ENCODE measurements at places on chromosomes 7 and 10. TPM values are rescaled to one million over a fixed set of nuclear protein-coding genes. Genes with fewer than 3 reads are reported as not detected.

The NXPH1 gene
- not detected for total RNA-seq

The PKD1L1 gene
- total RNA-seq: 0.08 TPM

The ANKMY2 gene
- total RNA-seq: 10.3 TPM

The TAS2R5 gene
- total RNA-seq: 1.3 TPM

The RADIL gene
- 0.84 TPM for total RNA-seq

The PLEKHS1 gene
- 0.15 TPM for total RNA-seq

The MICU1 gene
- 28.7 TPM for total RNA-seq

DNA sequence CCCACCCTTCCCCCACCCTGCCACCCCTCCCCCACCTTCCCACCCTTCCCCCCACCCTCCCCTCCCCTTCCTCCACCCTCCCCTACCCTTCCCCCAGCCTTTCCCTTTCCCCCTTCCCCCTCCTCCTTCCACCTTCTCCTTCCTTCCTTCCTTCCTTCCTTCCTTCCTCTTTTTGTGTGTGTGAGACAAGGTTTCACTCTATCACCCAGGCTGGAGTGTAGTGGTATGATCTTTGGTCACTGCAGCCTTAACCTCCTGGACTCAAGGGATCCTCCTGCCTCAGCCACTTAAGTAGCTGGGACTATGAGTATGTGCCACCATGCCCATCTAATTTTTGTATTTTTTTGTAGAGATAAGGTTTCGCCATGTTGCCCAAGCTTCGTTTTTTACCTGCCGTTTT is 35.2 kb downstream of the CYP17A1 start:
- DNase-seq: no peak

- DNase-seq: no peak
These were observed 117.6 kb downstream of the DIP2C start for GRCh38 chr10:571688-572451.

DNA sequence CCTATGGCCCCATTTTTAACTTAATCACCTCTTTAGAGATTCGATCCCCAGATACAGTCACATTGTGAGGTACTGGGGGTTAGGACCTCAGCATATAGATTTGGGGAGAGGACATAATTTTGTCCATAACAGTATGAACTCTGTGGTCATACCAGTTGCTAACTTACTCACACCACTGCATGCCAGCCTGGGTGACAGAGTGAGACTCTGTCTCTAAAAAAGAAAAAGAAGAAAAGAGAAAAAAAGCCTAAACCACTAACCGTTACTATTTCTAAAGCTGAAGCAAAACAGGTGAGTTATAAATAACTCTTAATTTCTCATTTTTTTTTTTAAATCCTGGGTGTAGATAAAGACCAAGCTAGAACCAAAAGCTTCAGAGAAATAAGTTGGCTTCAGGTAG is 155.1 kb upstream of the AUTS2 start:
- DNase-seq: no peak

DNA sequence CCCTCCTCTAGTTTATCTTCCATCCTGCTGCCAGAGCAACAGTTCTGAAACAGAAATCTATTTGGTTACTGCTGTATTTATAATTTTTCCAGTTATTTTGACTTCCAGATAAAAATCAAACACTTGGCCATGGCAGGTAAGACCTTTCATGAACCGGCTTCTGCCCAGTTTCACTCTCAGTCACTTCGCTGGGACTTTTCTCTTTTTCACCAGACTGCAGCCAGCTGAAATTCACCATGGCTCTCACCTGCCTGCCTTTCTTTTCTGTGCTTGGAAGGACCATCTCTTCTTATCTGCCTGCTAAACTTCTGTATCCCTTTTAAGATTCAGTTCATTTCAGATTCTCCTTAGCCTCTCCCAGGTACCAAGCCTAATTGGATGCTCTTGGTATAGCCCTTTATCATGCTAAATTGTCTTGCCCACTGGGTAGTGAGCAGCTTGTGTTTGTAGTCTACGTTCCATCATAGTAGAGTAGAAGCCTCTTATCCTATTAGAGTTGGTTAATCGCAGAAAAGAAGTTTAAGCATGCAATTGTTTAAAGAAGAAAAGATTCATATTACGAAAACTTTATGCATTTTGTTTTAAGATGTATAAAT is 71.7 kb downstream of the TAF3 start:
- no peak for DNase-seq

- no peak for DNase-seq
These were observed 70.4 kb upstream of the MDFIC start for GRCh38 chr7:114851406-114852061.

DNA sequence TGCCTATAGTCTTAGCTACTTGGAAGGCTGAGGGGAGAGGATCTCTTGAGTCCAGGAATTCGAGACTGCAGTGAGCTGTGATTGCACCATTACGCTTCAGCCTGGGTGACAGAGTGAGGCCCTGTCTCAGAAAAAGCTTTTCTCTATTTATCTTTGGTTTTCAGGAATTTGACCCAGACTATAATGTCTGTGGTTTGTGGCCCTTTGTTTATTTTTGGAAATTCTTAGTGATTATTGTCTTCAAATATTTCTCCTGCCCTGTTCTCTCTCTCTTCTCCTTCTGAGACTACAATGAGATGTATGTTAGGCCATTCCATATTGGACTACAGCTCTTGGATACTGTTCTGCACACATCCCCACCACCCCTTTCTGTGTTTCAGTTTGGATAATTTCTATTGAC is 4.7 kb downstream of the MUC12 start:
- no peak for DNase-seq

GRCh38 chr7:26135076-26135475 is 16.9 kb upstream of the NFE2L3 start:
- DNase-seq: no peak

GRCh38 chr10:99658622-99659030 is 683 bp upstream of the ENTPD7 start:
- DNase-seq: peak; percentile 34

- no peak for DNase-seq
These were observed 61.7 kb downstream of the DOCK4 start for GRCh38 chr7:112144284-112145059.

- DNase-seq: peak; percentile 62
These were observed 132.3 kb upstream of the CHST15 start for GRCh38 chr10:124225467-124226270.

- no peak for DNase-seq
These were observed 641.6 kb downstream of the AUTS2 start for GRCh38 chr7:70239918-70240317.

DNA sequence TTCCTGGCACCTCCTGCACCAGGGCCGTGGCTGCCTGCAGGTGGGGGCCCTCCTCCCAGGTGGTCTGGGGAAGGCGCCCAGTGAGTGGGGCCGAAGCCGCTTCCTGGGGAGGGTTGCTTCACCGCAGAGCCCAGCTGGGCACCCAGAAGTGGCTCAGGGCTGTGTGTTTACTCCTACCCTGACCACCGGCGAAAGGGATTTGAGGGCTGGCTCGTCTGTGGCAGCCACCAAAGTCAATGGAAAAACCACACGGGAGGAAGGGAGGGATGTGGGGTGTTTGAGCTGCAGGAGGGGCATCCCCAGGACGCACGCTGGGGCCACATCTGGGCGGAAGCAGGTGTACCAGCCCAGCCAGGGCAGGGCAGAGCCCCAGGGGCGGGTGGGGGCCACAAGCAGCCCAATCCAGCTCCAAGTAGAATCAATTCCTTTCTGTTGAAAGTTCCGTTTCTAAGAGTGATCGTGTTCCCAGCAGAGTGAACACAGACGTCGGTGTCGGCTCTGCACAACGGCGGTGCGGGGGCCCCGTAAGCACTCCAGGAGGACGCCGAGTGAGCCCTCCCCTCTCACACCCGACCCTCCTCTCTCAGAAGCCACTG is 69.9 kb downstream of the FOXL3 start:
- DNase-seq: no peak

DNA sequence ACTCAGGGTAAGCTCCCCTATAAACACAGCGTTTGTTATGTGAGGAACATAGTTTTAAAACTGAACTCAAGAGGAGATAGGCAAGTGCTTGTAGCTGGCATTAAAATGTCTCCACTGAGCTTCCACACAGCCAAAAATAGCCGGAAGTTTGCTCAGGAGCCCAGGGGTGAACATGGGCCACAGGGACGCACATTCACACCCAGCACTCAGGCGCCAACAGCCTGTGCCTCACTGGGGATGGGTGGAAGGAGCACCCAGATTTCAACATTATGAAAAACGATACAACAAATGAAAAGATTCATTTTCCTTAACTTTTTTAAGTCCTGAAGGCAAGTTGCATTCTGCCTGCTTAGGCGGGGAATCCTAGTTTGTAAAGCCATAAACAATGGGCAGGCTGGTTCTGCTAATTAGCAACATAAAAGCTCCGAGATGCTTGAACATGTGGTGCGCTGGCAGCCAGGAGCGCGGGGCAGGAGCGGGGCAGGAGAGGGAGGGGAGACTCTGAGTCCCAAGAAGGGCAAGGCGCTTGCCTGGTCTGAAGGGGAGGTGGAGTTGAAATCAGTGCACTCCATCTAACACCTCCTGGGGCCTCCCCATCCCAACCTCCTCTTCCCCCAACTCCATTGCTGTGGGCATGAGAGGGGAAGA is 235.9 kb downstream of the COBL start:
- no peak for DNase-seq

GRCh38 chr7:133491201-133491691 is 238.4 kb downstream of the EXOC4 start:
- DNase-seq: no peak

DNA sequence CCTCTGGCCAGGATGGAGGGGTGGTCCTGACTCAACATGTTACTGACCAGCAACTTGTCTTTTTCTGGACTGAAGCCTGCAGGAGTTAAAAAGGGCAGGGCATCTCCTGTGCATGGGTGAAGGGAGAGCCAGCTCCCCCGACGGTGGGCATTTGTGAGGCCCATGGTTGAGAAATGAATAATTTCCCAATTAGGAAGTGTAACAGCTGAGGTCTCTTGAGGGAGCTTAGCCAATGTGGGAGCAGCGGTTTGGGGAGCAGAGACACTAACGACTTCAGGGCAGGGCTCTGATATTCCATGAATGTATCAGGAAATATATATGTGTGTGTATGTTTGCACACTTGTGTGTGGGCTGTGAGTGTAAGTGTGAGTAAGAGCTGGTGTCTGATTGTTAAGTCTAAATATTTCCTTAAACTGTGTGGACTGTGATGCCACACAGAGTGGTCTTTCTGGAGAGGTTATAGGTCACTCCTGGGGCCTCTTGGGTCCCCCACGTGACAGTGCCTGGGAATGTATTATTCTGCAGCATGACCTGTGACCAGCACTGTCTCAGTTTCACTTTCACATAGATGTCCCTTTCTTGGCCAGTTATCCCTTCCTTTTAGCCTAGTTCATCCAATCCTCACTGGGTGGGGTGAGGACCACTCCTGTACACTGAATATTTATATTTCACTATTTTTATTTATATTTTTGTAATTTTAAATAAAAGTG is 6.0 kb downstream of the PLAU start:
- no peak for DNase-seq

DNA sequence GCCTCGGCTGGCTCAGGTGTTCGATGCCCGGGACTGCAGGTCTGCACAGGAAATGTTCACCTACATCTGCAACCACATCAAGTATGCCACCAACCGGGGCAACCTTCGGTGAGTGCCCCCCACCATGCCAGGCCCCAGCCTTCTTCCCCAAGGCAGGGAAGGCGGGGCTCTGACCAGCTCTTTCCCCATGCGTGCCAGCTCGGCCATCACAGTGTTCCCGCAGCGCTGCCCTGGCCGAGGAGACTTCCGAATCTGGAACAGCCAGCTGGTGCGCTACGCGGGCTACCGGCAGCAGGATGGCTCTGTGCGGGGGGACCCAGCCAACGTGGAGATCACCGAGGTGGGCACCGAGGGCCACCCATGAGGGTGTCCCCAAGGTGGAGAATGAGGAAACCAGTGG is 7.5 kb downstream of the NOS3 start:
- DNase-seq: no peak

Data from activated CD4-positive, alpha-beta T cell treated with anti-CD3 and anti-CD28 coated beads, Interleukin-2, amount 10 ng/mL, durations not matched to agents 7 days and 5 days (primary cell).